Calu3 (cell line): ENCODE measurements at places on chromosomes 13 and 19. TPM values are rescaled to one million over a fixed set of nuclear protein-coding genes. Genes with fewer than 3 reads are reported as not detected.

SYCN gene
- not detected in 2 replicates for total RNA-seq

RTBDN gene
- total RNA-seq = not detected in 2 replicates

DNA sequence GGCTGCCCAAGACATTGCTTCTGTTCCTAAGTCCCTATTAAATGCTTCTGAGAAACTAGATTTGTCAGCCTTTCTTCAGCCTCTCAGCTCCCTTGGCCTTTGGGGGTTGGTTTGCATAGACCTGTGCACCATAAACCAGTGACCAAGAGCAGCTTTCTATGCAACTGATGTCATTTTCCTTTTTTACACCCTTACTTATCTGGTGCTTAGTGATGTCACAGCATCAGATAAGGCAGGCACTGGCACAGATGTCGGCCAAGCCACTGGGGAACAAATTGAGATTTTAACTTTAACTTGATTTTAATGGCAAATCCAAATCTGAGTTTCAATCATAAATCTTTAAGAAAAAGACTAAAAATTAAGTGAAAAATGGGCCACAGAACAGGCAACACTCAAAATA, 59.8 kb downstream of the RUBCNL start:
- no peak for DNase-seq

CKAP2 gene
- total RNA-seq = 55.8 and 57.7 TPM in 2 replicates

TICAM1 gene
- total RNA-seq = 13.5 and 15.8 TPM in 2 replicates

- DNase-seq = no peak
Measured at GRCh38 chr13:31011193-31011860, 78.9 kb downstream of the TEX26 start.

DNA sequence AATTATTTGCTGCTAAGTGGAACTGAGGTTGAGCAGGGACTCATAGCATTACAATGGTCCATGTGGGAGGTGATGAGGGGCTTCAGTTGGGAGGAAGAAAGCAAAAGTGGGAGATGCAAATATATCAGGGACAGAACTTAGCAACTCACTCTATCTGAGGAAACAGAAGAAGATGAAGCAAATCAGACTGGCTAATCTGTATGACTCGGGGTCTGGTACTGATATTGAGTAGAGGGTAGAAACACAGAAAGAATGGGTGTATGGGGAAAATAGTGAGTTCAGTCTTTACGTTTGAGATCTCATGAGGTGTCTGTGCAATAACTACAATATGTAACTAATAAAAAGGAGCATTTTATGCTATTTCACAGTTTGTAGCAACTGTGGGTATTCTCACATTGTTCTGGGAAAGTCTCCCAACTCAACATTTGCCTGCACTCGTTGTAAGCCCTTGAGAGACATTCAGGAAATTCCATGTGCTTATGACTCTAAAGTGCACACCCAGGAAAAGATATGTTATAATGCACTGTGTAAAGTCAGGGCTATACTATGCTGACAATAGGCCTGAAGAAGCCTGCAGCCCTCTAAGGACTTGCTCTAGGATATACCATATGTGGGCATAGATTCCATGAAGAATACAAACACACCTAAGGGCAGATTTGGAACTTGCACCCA, 183.5 kb downstream of the SPRY2 start:
- no peak for DNase-seq

IFT88 gene
- 11.0 and 13.6 TPM in 2 replicates for total RNA-seq

ZNF302 gene
- 20.1 and 23.2 TPM in 2 replicates for total RNA-seq

CACNA1A gene
- 0.61 and 0.85 TPM in 2 replicates for total RNA-seq

DNA sequence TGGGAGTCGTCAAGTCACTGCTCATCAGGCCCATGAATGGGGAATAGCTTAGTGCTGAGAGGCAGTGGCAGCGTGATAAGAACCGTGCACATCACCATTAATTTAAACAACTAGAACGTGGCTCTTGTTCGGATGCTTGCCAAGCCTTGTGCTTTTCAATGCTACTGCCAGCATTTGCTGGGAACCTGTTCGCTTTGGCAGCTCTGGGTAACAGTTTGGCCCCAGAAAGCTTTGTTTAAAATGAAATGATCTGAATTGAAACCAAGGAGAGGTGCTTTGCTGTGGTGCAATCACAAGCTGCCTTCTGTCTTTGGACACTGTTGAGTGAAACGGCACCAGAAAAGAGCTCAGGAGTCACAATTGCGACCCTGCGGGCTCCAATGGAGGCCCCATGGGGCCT, 53.5 kb upstream of the OLFM4 start:
- DNase-seq = no peak

POU4F1 gene
- total RNA-seq = 1.0 and 1.5 TPM in 2 replicates

LGALS14 gene
- not detected in 2 replicates for total RNA-seq

GRCh38 chr13:81246556-81246955, 905.6 kb upstream of the SPRY2 start:
- DNase-seq = no peak

ELAVL3 gene
- total RNA-seq = not detected in 2 replicates

DNA sequence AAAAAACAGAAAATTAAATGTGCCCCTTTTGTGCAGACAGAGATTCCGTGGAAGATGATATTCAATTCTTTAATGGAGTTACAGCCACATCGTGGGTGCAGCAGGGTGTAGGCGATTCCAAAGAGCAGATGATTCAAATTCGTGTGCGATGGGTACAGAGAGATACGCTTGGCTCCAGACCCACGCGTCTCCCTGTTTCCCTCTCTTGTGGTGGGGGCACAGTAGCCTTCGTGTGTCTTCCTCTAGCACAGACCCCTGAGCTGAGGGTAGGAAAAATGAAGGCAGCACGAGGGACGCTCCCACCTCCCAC, 4.8 kb downstream of the TSPAN16 start:
- no peak for DNase-seq

DNA sequence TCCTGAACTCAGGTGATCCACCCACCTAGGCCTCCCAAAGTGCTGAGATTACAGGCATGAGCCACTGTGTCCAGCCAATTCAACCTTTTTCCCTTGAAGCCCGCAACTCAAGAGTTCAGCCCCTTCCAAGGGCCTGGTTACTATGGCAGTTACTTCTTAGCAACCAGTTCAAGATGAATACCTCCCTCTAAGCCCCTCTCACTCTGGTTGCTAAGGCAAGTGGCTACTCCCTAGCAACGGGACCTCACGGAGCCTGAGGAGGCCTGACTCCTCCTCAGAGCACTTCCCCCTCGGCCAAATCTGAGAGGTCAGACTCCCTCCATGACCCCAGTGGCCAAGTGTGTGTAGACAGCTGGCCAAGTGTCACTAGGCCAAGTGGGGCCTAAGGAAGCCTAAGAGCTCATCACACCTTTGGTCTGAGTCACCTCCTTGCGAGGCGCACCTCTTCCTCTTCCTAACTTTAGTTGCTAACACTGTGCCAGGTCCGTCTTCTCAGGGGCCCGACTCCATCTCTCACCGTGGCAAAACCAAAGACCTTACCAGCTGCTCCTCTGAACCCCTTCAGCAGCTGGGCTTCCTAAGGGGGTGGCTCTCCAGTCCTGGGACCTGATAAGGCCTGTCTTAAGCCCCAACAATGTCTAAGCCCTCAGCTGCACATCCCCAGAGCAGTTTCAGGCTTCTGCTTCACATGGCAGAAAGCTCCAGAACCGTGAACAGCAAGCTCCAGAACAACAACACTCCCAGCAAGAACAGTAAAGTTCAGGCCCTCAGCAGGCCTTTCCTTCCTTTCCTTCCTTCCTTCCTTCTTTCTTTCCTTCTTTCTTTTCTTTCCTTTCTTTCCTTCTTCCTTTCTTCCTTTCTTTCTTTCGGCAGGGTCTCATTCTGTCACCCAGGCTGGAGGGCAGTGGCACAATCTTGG, 9.6 kb downstream of the CD37 start:
- no peak for DNase-seq

ZNF571 gene
- 4.3 and 7.3 TPM in 2 replicates for total RNA-seq

DNA sequence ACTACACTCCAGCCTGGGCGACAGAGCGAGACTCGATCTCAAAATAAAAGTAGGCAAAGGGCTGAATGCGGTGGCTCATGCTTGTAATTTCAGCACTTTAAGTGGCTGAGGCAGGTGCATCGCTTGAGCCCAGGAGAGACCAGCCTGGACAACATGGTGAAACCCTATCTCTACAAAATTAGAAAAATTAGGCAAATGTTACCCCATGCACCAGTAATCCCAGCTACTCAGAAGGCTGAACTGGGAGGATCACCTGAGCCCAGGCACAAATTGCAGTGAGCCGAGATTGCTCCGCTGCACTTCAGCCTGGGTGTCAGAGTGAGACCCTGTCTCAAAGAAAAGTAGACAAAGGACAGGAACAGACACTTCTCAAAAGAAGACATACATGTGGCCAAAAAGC, 9.9 kb upstream of the LGALS13 start:
- no peak for DNase-seq

DNA sequence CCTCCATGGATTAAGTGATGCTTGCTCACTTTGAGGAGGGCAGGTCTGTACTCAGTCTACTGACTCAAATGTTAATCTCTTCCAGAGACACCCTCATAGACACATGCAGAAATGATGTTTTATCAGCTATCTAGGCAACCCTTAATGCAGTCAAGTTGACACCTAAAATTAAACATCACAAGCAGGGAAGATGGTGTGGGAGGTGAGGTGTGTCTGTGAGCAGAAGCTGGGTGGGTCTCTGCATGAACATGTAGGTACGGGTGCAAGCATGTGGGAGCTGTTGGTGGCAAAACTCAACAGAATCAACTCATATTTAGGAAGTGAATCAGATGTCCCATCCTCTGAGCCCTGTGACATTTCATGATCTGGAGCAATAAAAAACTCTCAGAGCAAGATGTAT, 249.2 kb upstream of the SGCG start:
- no peak for DNase-seq

COPE gene
- 137 and 143 TPM in 2 replicates for total RNA-seq

- no peak for DNase-seq
Measured at GRCh38 chr13:50711996-50712395, 131.5 kb downstream of the DLEU7 start.

PCDH17 gene
- total RNA-seq = not detected in 2 replicates

DNA sequence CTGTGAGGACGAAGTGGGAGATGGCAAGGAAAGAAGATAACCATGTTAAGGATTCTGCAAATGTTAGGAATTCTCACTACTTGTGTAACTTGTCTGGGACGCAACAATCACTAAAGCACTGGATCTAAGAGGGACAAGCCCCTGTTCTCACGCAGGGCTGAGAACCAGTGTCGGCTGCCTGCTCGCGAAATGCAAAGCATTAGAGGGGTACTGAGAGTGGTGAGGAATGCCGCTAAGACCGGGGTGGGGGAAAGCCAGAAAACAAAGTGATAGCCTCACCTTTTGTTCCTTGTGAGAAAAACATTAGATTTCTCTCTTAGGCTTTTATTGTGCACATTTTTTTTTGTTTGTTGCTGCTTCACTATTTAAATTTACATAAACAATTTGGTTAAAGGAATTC, 241.9 kb downstream of the ABCC4 start:
- no peak for DNase-seq
